Fibroblast of skin of abdomen (primary cell): ENCODE measurements at places on chromosomes 3 and 15.

- peak; percentile 76 for DNase-seq
These were observed 48.0 kb upstream of the TSPAN3 start for GRCh38 chr15:77118882-77119321.

DNA sequence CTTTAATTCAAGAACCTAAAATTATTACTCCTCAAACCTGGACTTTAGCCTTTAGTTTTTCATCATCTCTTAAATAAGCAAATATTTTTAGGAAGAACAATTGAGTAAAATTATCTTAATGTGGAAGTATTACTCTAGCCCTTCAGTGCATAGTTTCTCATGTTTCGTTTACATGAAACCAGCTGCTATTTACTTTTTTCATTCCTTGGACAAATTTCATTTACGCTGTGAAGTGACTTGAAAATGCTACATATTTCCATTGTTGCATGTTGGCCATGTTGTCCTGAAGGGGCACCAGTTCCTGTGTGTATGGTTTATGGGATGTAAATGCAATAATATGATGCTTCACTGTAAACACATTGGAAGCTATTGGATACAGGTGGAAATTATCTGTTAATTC, 49.9 kb downstream of the SLC25A26 start:
- no peak for DNase-seq

DNA sequence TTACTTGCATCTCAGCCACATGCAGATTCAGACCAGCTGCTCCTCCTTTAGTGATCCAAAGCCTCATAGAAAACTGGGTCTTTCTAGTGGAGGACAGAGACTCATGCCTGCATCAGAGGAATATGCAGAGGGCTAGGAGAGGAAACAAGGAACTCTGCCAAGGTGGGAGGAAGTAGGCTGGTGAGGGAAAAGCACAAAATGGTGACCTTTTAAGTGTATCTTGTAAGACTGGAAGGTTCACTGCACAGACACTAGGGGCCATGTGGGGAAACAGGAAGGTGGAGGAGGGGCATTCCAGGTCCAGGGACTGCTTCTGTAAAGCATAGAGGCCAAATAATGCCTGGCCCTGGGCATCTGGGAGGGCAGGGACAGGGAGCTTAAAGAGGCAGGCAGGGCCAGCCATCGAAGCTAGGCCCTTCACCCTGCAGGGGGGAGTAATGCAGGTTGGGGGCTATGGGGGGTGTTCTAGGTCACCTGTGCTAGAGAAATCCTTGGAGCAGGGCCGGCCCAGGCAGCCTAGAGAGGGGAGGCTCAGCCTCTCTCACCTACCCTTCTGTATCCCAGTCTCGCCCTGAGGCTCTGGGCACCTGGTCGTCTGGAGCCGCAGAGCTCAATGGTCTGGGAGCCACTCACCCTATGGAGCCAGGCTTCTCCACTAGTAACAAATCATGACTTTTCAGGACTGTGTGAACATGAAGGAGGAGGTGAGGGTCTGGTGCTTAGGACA, 117.7 kb downstream of the DNAJB8 start:
- peak; percentile 9 for DNase-seq

GRCh38 chr3:196994056-196994455, 25.4 kb upstream of the PIGZ start:
- no peak for DNase-seq

DNA sequence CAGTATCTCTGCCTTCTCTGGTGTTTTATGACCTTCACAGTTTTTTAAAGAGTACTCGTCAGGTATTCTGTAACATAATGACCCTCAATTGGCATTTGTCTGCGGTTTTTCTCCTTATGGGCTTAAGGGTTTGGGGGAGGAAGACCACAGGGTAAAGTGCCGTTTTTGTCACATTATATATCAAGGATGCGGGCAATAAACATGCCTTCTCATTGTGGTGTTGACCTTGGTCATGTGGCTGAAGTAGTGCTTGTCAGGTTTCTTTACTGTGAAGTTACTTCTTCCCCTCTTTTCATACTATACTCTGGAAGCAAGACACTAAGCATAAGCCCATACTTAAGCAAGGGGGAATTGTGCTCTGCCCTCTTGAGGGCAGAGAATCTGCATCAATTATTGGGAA, 16.6 kb downstream of the CAPN3 start:
- DNase-seq = no peak

DNA sequence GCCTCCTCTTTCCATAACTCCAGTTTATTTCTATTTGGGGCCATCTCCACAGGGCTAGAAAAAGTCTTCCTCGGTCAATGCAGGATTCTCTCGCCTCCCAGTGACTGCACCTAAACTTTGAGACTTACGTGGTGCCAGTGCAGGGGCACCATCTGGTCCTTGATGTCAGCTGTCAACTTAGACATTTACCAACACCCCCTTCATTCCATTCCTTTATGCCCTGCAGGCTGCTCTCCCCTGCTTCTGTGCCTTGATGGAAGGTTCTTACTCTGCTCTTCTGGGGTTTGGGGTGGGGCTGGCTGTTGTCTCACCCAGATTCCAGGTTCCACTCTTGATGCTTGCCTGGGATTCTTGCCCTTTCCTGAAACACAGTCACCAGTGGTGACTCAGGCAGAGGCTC, 101.8 kb downstream of the ST8SIA2 start:
- DNase-seq = peak; percentile 28
